ENCODE measurements at places on chromosomes 2 and 18. TPM values are rescaled to one million over a fixed set of nuclear protein-coding genes. Genes with fewer than 3 reads are reported as not detected.

The ANKRD30B gene
- not detected for total RNA-seq

The GPR155 gene
- total RNA-seq = 2.1 TPM

DNA sequence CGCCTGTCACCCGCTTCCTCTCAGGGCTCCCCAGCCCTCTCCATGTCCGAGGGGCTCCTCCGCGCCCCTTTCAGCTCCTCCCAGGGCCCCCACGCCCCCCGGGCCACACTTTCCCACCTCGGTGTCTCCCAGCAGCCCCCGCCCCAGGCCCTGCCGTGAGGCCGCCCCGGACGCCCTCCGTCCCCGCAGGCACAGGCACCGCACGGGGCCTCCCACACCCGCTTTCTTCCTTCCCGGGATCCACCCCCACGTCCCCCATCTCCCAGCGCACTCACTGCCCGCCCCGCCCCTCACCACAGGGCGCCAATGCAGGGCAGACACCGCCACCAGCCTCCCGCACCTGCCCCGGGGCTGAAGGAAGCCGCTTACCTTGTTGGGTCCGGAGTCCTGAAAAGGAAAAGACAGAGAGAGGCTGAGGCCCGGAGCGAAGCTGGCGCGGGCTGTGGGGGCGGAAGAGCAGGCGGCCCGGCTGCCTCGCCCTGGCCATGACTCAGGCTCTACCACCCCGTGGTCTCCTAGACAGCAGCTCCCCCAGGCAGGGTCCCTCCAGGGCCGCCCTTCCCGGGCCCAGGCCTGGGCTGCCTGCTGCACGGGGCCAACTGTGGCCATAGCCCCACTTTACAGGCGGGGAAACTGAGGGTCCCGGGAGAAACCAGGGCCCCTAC, 37.7 kb downstream of the KIF1A start:
- no peak for DNase-seq

The VIT gene
- 0.77 TPM for total RNA-seq

DNA sequence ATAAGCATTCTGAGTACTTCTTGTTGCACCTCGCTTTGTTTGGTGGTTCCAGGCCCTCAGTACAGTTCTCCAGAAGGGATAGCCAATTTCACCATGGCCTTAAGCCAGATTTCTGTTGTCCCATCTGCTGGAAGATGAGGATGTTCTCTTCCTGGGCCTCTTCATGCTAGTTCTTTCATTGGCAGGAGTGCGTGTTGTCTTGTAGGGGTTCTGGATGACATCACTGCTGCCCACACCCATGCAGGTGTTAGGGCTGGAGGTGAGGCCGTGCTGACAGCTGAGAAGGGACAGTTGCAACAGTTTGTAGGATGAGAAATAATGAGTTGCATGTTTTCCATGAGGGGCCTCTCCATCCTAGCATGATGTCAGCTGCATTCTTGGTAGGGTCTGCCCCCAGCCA, 142.9 kb downstream of the LDLRAD4 start:
- no peak for DNase-seq

DNA sequence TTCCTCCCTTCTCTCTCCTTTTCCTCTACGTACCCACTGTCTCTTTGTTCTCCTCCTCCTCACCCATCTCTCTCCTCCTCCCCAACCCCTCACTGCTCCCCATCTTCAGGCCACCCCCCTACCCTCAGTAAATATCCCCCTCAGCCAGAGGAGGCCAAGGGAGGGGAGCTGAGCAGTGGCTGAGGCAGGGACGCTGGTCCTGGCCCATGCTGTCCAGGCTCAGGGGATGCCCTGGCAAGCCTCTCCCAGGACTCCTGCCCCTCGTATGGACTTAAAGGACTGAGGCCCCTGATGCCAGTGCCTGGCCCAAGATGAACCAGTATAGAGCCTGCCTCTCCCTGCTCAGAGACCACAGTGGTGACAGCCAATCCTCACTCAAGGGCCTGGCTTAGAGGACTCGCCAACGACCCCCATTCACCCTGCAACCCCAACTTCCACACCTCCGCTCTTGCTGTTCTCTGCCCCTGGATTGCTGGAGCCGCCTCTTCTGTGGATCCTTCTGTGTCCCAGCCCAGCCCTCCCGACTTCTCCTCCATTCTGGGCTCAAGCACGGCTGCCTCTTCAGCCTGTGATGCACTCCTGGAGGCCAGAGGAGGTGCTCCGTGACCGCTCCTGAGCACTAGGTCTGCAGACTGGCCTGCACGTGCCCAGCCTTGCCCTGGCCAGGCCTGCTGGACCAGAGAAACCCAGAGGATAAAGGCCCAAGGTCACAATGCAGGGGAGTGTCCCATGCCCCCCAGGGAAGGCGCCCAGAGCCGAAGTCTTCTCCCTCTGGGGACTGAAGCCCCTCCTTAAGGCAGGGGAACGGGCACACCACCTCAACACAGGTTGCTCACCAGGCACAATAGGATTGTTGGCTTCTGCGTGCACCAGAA, 9.5 kb upstream of the DUSP2 start:
- no peak for DNase-seq

DNA sequence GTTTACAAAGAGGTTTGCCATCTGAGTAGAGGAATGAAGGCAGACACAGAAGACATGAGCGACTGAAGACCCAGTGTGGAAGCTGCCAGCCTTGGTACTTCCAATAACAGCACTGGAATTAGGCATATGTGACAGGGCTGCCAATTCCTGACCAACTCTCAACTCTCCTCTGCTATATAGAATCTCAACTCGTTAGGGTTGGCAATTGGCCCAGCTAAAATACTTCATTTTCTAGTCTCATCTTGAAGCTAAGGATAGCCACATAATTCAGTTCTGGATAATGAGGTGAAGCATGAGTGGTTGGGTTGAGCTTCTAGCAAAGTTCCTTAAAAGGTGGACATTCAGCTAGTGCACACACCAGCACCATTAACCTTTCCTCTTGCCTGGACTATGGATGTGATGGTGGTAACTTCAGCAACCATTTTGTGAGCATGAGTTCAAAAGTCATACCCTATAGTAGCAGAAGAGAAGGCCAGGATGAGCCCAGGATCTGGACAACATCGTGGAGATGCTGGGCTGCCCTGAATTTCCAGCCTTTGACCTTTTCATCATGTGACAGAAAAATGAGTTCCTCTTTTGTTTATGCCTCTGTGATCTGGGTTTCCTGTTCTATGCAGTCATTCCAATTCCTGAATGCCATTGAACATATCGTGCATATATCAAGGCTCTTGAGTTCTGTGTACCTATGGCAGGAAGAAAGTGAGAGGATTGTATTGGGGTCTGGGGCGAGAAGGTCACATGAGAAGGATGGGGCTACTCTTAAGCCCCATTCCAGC, 68.1 kb upstream of the HAAO start:
- no peak for DNase-seq

DNA sequence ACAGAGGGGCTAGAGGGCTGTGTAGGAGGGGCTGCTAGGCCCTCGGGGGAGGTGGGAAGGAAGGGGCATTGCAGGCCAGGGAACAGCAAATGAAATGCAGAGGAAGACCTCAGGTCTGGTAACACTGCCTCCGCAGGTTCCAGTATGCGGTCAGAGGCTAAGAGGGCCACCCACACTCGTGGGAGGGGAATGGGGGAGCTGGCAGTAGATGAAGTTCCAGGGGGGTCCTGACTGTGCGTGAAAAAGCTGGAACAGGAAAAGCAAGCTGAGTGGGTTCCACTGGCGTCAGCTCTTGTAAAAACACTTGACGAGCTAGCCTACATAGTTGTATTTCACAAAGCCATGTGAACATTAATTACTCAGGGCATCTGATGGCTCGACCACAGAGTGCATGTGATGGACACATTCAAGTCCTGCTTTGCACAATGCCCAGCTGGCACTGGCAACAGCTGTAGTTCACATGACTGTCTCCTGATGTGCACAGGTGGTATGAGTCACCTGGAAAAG, 29.0 kb upstream of the PTPN4 start:
- DNase-seq = no peak

The ADGRF3 gene
- total RNA-seq = not detected

The CIB4 gene
- 0.33 TPM for total RNA-seq

- no peak for DNase-seq
Measured at GRCh38 chr2:26585100-26585499, 56.1 kb downstream of the CIB4 start.

Measured in Panc1 (cell line).